ENCODE measurements at places on chromosomes 4 and X.

GRCh38 chr4:79209822-79210635 lies 115.8 kb downstream of the NAA11 start:
- DNase-seq = peak; percentile 69

DNA sequence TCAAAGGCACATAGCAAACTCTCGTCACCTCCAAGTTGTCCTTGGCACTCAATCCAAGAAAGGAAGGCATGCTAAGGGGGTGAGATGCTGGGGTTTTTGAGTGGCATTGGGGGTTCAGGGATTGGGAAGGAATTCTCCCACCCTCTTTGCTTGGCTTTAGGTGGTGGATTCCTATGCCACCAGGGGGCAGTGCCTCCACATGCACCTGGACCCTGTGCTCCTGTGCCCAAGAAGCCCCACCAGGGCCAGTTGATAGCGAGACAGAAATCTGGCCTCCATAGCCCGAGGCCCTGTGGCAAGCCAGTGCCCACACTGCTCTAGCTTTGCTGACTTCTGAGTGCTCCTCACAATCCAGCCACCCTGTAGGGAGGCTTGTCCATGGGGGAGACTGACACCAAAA lies 2.0 kb upstream of the FATE1 start:
- peak; percentile 16 for DNase-seq

- DNase-seq = no peak
These were observed 124.7 kb upstream of the CPEB2 start for GRCh38 chr4:14877246-14878225.

DNA sequence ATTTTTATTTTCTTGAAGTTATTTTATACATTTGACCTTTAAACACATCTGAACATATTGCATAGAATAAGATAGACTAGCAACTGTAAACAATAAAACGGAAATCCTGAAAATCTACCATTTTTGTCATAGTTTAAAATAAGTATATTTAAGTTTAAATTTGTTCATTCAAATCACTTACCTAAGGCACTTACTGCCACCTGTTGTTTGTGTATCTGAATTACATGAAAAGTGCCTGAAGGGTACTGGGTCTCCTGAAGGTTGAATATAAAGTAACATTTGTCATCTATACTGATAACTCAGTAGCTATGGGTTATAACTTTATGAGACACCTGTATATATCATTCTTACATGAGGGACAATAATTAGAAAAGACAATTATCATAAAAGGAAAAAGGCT lies 38.6 kb downstream of the TRPC5 start:
- no peak for DNase-seq

- no peak for DNase-seq
These were observed 83.6 kb upstream of the LNX1 start for GRCh38 chr4:53674903-53675302.

DNA sequence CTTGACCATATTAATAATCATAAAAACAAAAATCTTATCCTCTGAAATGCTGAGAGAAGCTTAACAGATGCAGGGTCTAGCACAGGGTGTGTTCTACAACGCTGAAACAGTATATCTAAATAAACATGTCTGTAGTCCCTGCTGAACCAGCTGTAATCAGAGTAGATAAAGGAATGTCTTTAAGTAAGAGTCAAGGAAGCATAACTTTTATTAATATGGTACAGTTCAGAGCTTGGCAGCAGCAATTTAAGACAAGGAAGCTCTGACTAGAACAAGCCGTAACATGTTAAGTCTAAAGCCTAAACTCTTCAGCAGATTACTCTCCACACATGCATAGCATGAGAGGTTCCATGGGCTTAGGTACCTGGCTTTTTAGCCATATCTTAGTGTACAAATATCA lies 36.1 kb downstream of the NFKB1 start:
- no peak for DNase-seq

DNA sequence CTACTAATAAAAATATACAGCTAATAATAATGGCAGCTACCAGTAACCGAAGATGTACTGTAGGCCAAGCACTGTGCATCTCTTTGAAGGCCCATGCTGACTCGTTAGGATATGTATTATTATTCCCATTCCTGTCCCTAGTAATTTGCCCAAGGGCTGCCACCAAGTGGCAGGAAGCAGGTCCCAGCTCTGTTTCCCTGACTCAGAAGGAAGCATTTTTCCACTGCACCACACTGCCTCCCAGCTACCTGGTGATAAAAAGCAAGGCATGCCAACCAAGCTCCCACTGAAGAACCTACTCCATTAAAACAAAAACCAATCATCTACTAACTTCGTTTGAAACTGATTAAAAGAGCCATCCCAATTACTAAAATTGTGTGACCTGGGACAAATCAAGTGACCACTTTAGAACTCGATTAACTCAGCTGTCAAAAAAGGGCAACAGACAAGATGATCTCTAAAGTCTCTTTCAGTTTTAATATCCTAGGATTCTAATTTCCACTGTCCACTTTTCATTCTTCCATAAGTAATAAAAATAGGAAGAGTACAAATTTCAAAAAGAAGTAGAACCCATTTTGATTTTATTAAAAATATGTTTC lies 24.3 kb upstream of the PGM2 start:
- DNase-seq = peak; percentile 55

- DNase-seq = no peak
These were observed 62.9 kb downstream of the LRP2BP start for GRCh38 chr4:185332575-185333464.

DNA sequence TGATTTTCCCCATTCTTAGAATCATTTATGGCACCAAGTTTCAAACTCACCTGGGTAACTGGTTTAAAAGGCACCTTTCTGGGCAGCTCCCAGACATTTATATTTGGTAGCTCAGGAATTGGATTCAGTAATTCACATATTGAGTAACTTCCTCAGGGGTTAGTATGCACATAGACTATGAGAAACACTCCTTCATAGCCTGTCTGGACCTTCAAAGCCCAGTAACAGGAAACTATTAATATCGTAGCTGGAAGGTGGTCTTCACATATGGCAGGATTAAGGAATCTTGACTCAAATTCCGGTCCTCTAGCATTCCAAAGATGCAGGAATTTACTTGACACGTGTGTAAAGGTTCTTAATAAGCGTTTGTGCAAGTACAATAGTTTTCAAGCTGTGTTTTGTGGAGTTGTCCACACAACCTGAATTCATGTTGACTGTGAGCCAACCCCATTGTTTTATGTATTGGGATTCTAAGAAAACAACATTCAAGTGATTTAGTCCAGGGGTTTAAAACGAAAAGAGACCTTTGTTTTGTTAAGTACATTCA lies 78.4 kb downstream of the PLS3 start:
- no peak for DNase-seq

DNA sequence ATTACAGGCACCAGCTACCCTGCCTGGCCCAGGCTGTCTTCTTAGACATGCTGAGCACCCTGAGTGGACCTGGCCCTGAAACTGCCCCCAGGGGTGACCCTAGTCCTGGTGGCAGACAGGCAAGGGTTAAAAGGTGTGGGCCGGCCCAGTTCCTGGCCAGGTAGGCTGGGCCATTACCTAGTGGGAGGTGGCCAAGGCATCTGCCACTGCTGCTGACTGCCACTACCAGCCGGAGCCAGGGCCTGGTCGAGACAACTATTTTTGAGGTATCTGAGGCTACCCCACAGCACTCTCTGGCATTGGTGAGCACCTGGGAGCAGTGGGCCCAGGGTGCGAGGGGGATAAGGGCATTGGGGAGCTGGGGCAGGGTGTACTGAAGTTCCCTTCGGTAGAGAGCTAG lies at the start of gene CCDC120:
Gene CCDC120 (plus strand): TSS at position 206 of the 400 bp plus-strand sequence. CDS start 3,043 bp downstream, outside the sequence.
- peak; percentile 51 for DNase-seq

GRCh38 chr4:20658456-20658855 lies 41.8 kb upstream of the PACRGL start:
- no peak for DNase-seq

DNA sequence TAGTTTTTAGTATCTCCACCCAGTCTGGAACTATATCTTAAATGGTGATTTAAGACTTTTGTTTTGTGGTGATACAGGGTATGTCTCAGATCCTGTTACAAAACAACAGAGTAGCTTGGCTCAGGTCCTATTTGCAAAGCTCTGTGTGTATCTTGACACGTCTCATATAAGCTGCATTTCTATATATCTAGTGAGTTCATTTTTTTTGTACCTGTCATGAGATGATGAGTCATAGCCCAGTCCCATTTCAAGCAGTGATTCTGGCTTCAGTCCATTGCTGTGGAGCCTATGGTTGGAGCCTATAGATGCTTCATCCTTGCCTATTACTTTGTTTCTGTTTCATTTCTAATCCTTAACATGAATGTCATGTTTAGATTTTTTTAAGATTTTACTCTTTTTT lies 23.0 kb downstream of the GRXCR1 start:
- no peak for DNase-seq

DNA sequence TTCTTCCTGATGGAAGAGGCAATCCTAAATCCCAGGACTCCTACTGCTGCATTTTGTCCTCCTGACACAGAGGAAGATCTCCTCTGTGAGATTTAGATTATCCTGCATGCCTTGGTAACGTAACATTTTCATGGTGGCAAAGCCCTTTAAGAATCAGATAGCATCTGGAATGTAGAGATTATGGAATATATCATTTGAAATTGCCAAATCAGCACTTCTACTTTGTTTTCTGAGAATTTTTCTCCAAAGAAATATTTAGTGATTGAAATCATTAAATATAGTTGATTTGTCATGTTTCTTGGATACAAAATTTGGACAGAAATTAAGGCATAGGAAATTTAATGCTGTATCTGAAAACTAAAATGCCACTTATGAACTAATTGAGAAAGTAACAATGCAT lies 326.9 kb downstream of the EPHA5 start:
- DNase-seq = no peak

DNA sequence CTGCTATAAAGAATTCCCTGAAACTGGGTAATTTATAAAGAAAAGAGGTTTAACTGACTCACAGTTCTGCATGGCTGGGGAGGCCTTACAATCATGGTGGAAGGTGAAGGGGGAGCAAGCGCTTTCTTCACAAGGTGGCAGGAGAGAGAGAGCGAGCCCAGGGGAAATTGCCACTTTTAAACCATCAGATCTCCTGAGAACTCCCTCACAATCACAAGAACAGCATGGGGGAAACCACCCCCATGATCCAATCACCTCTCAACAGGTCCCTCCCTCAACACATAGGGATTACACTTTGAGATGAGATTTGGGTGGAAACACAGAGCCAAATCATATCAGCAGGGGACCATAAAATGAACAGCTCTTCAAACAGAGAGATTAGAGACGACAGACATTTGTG lies 198.6 kb downstream of the MAGEB5 start:
- no peak for DNase-seq

DNA sequence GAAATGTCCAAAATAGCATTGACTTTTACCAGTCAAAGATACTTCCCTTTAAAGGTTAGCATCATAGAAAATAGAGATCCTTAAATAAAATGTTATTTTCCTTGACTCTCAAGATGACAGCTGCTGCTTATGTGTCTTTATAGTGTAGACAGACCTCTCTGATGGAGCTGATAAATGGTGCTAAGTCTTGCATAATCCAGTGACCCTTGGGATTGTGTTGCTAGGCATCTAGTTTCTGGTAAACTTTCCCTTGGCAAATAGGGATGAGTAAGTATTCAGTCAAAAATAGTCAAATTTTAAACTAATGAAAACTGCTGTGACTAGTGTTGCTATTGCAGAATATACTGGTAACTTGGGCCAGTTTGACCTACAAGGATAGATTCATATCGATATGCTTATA lies 53.6 kb downstream of the MBNL3 start:
- no peak for DNase-seq

DNA sequence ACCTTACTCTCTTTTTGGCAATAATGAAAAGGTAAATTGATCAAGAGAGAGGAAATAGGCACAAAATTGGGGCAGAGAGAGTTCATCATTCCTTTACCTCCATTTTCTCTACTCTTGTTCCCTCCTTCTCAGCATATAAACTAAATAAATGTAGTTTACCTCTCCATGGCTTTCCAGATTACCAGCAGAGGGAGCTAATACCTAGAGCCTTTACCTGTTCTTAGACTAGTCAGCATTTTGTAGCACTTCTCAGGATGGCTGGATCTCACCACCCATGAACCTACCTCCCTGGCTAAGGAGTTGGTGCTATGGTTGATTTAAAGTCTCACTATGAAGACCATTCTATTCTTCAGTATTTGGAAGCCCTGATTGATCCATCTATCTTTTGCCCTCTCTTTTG lies 15.7 kb downstream of the OFD1 start:
- no peak for DNase-seq

DNA sequence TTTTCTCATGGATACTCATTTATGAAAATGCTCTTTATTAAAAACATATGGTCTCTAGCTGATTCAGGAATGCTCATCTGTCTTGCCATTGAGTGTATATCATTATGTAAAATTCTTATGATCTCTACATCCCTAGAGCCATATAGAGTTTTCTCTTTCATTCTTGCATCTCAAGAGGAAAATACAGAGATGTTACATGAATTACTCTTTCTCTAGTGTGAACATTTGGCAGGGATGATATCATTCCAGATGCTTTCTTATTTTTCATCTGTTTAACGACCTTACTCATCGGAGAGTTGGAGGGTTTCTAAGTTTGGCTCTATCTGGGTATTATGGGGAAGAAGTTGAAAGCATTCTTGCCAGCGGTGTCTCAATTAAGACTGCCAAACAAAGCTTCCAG lies 202.9 kb upstream of the SLC7A11 start:
- no peak for DNase-seq

DNA sequence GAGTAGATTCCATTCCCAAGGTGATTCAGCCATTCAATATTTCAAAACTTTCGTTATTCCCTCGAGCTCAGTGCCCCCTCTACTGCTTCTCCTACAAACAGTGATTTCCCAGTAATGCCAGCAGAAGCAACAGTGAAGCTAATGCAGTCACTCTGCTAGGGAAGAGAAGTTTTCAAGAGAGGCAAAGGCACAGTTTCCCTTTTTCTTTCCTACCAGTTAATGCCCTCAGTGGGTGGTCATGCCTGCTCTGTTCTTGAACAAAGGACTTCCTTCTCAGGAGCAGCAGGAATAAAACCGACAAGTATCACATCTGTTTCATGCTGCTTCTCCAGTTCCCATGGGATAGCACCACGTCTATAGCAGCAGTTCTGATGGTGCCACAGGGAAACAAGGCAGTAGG lies 317.2 kb downstream of the TENM3 start:
- DNase-seq = no peak

GRCh38 chr4:8201321-8201781 lies 2.3 kb downstream of the SH3TC1 start:
- peak; percentile 45 for DNase-seq

DNA sequence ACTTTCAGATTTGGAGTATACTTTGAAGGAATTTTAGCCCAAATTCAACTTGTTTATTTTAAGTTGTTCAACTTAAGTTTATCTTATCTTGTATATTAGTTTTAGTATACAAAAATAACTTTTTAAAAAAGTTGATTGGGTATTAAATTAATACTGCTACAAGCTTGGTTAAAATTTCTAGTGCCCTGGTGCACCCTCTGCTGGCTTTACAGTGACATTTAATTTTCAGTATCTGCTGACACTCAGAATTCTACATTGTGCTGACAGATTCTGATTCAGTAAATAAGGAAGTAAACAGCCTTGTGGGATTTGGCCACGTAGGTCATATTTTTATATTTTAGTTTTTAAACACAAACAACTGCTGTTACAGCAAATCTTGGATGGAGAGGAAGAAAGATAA lies 2.9 kb downstream of the EDA start:
- DNase-seq = peak; percentile 8

DNA sequence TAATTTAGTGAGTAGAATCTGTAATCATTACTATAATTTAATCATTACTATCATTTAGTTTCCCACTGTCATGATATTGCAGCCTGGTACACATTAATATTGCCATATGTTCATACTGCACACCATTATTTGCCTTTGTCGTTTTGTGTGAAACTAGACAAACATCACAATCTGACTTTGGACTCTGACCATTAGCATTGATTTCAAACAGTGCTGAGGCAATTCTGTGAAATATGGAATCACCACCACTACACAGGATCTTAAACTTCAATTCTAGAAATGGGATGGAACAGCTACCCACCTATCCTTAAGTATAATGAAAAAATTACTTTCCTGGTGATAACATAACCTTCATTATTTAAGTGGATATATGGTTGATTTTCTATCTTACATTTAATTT lies 98.3 kb downstream of the SORBS2 start:
- no peak for DNase-seq

All from left colon (tissue), 2 donors.